Cortex of kidney (tissue), 1 donor: ENCODE measurements at places on chromosomes 1 and 21.
A peak's percentile ranks its signal among the peaks of the same experiment; 100 is the strongest.

GRCh38 chr1:81666586-81666985, 134.1 kb upstream of the ADGRL2 start:
- DNase-seq, result no peak

DNA sequence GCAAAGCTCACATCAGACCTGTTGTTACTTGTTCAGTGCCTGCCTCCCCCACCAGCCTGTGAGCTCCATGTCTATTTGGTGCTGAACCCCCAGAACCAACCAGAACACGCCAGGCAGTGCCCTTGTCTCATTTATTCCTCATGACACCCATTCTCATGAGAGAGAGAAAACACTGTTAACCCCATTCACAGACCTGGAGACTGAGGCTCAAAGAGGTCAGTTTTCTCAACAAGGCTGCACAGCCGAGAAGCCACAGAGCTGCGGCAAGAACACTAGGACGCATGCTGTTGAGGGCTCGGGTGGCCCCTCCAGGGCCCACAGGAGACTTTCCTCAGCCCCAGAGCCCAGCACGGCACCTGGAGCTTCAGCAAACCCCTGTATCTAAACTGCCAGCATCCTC, 13.1 kb downstream of the KCNN3 start:
- no peak for DNase-seq

- peak; percentile 70 for DNase-seq
These were observed at the start of gene DIP2A for GRCh38 chr21:46458315-46459023. Gene DIP2A, plus strand, starts transcription at chr21:46458891. Its CDS starts 241 bp downstream, at chr21:46459132.

DNA sequence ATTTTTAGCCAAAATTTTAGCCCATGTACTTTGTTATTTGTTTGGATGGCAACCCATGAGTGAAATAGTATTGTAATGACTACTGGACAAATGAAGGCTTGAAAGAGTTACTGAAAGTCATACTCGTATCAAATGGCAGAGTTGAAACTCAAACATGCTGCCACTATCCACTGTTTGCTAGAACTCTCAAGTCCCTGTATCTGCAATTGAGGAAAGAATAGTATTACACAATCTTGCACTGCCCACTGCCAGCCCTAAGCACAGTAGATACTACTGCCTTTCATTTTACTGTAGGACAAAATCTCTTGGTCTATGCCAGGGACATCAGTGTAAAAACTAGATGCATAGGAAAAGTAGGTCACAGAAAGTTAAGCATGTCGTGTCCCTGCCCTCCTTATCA, 581.1 kb upstream of the PLXNA2 start:
- no peak for DNase-seq

- DNase-seq, result no peak
These were observed 369.7 kb downstream of the RRAGC start for GRCh38 chr1:38489844-38490270.

DNA sequence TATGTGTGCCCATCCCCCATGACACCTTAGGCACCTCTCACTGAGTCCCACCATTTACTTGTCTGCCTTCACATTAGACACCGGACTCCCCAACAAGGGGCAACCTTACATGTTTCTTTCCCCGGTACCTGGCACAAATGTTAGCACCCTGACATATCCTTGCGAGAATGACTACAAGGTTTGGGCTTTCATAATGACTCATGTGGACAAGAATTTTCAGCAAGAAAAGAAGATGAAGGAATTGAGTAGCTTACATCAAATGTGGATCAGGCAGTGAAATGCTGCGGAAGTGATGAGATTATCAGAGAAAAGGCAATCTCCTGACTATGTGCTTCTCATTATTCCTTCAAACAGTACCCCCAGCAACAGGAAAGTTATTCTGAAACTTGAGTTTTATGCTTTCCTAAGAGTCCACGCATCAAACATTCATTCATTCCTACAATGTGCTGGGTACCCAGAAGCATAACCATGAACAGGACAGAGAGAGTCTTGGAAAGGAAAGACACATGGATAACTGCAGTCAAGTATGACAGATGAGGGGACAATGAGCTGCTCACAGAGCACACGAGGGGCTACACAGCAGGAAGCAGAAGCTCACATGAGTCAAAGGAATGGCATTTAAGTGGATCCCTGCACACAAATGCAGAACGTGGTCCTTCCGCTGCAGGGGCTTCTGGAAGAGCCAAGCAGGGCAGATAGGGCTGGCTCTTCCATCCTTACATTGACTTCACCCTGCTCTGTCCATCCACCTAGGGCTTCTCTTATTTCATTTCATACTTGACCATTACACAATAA, 112.1 kb downstream of the PCNX2 start:
- no peak for DNase-seq

DNA sequence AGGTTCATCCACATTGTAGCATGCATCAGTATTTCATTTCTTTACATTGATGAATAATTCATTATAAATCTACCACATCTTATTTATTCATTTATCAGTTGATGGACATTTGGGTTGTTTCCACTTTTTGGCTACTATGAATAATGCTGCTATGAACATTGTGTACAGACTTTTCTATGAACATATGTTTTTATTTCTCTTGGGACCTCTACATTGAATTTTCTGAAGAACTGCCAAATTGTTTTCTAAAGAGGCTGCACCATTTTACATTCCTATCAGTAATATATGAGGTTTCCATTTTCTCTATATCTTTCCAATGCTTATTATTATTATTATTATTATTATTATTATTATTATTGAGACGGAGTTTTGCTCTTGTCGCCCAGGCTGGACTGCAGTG, 81.3 kb upstream of the SELENON start:
- no peak for DNase-seq

- no peak for DNase-seq
These were observed 36.6 kb downstream of the PLXNA2 start for GRCh38 chr1:208207388-208208131.

DNA sequence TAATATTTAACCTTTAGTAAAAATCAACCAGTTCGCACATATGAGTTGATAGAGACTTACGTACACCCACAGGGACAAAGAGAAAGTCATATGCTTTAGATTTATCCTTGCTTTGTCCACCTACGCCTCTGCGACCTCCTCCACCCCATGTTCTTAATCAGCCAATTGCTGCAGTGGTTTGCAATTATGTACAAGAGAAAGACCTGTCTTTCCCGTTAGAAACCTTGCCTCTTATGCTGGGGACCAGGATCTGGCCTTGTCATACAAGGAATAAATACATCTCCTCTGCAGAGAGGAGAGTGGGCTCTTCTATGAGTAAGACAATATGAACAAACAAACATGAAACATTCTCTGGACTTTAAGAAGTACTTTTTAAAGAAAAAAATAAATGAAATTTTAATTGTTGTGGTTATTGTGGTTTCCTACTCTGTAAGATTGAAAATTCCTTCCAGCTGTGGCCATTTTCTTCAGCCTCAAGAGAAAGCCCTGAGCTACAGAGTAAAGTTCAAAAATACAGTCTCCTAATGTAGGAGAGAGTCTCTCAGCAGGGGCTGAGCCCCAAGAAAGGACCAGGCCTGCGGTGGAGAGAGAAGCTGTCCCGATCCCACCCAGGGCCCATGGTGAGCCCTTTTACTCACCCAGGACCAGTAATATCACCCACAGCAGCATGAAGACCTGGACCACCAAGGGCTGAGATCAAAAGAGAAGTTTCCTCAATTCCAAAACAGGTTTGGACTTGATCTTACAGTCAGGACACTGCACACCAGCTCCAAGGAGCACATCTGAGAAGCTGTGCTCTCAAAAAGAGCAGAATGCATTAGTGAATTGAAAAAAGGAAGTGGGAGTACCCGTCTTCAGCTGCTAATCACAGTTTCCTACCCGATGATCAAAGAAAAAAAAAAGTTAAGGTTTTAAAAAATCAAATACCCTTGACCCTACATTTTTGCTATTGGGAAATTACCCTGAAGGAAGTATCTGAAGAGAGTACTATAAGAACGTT, at the start of gene FCRL5:
Gene FCRL5, minus strand, starts transcription at position 822 of the 1,000 bp plus-strand sequence. Its CDS starts 153 bp downstream, at position 669.
- no peak for DNase-seq

DNA sequence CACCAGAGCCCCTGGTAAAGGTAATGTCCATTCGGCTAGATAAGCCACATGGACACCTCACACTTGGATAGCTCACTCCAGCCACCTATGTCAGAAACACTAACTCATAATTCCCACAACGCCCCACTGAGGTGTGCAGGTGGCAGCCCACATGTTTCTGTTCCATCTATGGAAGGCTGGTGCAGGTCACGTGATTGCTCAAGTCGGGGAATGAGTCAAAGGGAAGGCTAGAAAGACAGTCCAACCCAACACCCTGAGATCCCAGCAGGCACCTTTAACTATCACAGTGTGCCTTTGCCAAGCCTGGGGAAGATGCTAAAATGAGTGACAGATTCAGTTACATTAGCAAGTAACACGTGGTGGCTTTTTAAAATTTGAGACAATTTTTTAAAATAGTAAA, 45.3 kb upstream of the KCNE1 start:
- DNase-seq, result no peak

DNA sequence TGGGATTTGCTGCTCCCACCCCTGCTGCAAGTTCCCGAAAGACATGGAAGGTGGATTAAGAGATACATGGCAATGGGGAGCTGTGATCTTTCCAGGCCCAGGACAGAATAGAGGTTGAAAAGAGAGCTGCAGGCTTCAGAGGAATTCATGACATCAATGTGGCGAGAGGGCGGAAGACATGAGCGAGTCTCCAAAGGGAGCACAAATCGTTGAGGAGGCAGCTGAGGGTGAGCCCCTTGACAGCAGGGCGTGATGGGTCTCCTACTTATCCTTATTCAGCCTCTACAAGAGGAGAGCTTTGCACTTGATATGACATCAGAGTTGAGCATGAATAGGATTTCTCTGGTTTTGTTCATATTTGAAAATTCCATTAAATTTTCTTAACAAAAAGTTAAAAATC, 45.5 kb upstream of the TACSTD2 start:
- DNase-seq, result no peak

DNA sequence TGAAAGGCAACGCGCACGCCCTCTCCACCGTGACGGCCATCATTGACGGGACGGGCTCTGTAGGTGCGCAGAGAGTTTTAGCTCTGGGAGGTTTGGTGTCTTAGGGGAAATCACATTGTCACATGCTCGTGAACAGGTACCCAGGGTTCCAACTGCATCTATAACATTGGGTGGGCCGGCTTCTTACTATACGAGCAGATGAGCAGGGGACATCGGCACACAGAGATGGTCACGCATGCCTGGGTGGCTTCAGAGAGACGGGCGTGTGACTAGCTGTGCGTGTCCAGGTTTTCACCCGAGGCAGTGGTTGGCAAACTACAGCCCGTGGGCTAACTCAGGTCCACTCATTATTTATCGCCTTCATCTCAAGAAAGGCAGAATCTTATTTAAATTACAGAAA, 54.7 kb downstream of the SLC37A1 start:
- no peak for DNase-seq

GRCh38 chr1:61568460-61569302, 156.3 kb downstream of the TM2D1 start:
- no peak for DNase-seq

DNA sequence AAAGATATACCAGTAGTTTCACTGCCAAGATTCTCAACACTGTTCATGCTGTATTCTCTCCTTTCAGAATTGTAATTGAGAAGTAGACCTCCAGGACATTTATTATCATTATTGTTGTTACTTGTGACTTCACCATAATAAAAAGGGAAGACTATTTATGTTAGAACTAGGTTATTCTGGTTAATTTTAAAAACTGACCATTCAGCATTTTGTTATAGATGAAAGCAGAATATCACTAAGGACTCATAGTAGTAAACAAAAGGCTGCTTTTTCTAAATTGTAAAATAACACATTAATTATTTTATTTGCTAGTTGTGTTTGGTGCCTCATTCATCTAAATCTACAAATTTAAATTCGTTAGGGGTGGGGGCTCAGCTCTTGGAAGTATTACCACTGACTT, 210.4 kb downstream of the PATJ start:
- DNase-seq, result no peak

DNA sequence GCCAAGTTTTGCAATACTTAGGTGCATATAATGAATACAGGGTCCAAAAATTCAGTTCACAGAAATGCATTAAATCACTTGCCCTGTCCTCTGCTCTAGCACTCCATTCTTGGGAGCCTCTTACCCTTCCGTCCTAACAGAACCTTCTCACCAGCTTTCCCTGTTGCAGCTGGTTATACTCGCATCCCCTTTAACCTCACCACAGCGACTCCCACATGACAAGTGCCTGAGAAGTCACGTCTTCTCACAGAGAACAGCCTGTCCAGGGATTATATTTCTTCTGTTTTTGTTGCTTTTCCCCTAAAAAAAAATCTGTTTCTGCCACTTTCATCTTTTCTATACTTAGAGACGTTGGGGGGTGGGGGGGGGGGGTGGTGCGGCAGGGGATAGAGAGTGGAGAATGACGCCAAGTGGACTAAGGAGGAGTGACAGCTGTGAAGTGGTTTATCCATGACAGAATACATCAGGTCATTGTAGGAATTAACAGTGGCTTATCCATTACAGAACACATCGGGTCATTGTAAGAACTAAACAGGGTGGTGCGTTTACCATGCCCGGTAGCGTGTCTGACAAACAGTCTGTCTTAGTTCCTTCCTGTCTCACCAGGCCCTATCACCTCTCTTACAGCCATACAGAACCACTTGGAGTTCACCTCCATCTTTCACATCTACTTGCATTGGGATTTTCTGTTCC, 117.6 kb downstream of the UBE2U start:
- no peak for DNase-seq

DNA sequence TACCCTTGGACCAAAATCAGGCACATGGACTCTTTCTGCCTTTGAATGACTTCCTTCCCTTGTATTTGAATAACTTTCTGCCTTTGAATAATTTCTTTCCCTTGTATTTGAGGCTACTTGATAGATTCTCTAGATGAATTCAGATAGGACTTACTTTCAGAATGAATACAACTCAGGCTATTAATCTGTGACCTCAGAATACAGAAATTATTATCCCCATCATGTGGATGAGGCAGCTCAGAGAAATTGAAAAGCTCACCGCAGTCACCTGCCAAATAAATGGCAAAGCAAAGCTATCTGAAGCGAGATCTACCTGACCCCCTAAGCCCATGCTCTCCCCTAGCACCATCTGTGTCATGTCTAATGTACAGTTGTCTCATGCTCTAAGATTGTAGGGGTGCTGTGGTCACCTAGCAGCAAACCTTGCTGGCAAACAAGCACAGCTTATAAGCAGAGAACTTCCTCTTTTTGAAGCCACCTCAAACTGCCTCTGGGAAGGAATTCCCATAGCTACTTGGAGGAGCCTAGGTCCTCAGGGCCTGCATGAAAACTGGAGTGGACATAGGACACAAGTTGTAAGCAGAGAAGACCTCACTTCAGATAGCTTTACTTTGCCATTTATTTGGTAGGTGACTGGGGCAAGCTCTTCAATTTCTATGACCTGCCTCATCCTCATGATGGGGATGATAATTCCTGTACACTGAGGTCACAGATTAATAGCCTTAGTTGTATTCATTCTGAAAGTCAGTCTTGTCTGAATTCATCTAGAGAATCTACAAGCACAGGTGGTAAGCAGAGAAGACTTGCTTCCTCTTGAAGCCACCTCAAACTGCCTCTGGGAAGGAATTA, 66.1 kb downstream of the FASLG start:
- DNase-seq, result no peak
